ENCODE measurements at places on chromosomes 2 and 18. TPM values are rescaled to one million over a fixed set of nuclear protein-coding genes. Genes with fewer than 3 reads are reported as not detected.

GRCh38 chr18:28729321-28729720 lies 552.4 kb upstream of the CDH2 start:
- peak; percentile 45 for DNase-seq

GRCh38 chr18:34039201-34039600 lies 185.5 kb downstream of the NOL4 start:
- no peak for DNase-seq

GRCh38 chr2:1704631-1705556 lies 39.4 kb downstream of the PXDN start:
- DNase-seq, result no peak

- no peak for DNase-seq
Measured at GRCh38 chr2:140627136-140627535, 1503.7 kb downstream of the LRP1B start.

DNA sequence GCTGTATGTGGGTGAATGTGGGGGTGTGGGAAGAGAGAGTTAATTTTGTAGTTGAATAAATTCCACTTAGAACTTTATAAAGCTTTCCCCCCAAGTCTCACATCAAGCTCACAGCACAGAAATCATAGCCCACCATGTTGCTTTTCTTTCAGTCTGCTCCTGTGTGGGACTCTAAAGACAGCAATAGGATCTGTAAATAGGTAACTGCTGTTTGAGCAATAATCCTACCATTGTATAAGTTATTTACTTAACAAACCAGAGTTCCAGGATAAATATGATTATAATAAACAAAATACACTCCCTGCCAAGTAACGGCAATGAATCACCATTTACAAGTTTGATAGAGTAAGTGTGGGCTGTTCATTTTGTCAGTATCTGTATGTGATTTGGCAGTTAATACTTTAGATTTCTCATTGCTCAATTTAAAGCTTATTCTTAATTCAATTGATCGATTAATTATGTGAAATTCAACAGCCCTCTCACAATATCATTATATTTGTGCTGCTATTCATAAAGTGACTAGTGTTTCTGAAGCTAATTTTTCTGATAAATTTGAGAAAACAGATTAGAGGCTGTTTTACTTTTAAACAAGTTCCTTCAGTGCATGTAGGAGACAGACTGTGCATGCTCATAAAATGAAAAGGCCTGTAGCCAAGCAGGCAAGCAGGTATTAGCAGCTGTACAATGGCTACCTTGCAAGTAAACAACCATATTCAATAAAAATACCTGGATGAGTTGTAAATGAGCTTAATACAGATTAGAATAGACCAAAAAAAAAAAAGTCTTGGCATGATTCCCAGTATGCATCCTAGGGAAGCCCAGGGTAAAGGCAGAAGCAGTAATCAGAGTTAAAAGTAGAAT lies 142.7 kb downstream of the PDE11A start:
- no peak for DNase-seq

Gene DSC3
- total RNA-seq, result under 0.01 TPM
